ENCODE measurements at places on chromosomes 7 and 10. TPM values are rescaled to one million over a fixed set of nuclear protein-coding genes. Genes with fewer than 3 reads are reported as not detected.
A peak's percentile ranks its signal among the peaks of the same experiment; 100 is the strongest.

DPP6 gene
- 155 TPM for polyA plus RNA-seq

AKR1C1 gene
- polyA plus RNA-seq = 12.1 TPM

KIF11 gene
- polyA plus RNA-seq = 35.8 TPM

CYP3A7 gene
- polyA plus RNA-seq = 0.66 TPM

SLC39A12 gene
- polyA plus RNA-seq = not detected

DNA sequence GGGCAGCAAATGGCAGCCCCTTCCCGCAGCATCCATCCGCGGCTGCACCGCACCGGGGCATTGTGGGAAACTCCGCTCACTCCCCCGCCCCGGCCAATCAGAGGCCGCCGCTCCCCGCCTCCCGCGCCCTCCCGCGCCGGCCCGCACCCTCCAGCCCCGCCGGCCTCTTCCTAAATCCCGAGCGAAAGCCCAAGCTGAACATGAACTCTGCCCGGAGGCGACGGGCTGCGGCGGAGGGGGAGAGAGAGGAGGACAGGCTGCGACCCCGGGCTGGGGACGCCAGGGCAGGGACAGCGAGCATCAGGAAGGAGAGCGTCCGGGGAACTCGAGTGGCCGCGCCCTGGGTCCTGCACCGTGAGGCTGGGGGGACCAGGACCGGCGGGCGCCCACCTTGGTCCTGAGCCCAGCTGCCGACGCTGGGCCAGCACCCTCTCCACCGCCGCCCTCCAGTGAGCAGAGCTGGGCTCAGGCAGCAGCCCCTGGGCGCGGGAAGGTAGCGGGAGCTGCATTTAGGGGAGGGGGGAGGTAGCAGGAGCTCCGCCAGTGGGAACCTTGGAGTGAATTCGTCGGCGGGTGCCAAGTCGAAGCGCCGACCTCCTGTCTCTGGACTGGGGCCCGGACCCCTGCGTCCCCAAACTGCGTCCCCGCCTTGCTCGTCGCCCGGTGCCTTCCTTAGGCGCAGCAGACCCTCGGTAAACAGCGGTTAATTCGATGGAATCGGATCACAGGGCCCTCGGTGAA, at the start of gene DGKI:
DGKI (minus strand) TSS at position 148 of the 741 bp plus-strand sequence.
- DNase-seq = no peak

- DNase-seq = no peak
Observed at GRCh38 chr7:88668591-88668990, 90.9 kb upstream of the ZNF804B start.

DNA sequence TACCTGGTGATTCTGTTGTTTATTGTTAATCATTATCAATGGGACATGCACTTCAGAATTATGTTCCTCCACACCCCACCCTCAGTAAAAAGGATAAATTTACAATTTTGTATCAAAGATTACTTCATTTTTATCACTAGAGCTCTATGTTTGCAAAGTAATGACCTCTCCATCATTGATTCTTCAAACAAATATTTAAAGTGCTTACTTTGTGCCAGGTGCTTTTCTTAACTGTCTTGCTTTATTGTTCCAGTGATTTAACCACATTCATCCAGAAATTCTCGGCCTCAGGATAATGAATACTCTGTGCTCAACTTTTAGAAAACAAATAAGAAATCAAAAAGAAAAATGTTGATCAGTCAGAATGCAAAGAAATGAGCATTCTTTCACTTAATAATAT, 144.9 kb upstream of the FOXP2 start:
- no peak for DNase-seq

- DNase-seq = no peak
Observed at GRCh38 chr10:21355591-21356011, 169.9 kb downstream of the SKIDA1 start.

DNA sequence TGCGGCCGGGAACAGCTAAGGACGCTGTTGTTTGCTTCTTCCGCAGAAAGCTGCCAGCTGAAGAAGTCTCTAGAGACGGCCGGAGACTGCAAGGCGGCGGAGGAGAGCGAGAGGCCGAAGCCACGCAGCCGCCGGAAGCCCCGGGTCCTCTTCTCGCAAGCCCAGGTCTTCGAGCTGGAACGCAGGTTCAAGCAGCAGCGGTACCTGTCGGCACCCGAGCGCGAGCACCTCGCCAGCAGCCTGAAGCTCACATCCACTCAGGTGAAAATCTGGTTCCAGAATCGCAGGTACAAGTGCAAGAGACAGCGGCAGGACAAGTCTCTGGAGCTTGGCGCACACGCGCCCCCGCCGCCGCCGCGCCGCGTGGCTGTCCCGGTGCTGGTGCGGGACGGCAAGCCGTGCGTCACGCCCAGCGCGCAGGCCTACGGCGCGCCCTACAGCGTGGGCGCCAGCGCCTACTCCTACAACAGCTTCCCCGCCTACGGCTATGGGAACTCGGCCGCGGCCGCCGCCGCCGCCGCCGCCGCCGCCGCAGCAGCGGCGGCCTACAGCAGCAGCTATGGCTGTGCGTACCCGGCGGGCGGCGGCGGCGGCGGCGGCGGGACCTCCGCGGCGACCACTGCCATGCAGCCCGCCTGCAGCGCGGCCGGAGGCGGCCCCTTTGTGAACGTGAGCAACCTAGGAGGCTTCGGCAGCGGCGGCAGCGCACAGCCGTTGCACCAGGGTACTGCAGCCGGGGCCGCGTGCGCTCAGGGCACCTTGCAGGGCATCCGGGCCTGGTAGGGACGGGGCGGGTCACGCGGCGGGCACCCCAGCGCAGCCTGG, 2.4 kb downstream of the NKX2-3 start:
- DNase-seq = no peak

- DNase-seq = no peak
Observed at GRCh38 chr7:49228426-49229098, 304.2 kb downstream of the CDC14C start.

- DNase-seq = no peak
Observed at GRCh38 chr7:1458683-1459511, at the start of gene MICALL2. MICALL2 (minus strand) TSS chr7:1459470; CDS start chr7:1459326, 144 bp downstream.

GRCh38 chr10:124106241-124106879, 13.0 kb upstream of the CHST15 start:
- DNase-seq = no peak

- no peak for DNase-seq
Observed at GRCh38 chr10:66828957-66829356, 96.9 kb upstream of the LRRTM3 start.

GRCh38 chr7:27159266-27160144, 3.0 kb upstream of the HOXA7 start:
- no peak for DNase-seq

- DNase-seq = no peak
Observed at GRCh38 chr7:8015100-8015745, 46.6 kb downstream of the GLCCI1 start.

DNA sequence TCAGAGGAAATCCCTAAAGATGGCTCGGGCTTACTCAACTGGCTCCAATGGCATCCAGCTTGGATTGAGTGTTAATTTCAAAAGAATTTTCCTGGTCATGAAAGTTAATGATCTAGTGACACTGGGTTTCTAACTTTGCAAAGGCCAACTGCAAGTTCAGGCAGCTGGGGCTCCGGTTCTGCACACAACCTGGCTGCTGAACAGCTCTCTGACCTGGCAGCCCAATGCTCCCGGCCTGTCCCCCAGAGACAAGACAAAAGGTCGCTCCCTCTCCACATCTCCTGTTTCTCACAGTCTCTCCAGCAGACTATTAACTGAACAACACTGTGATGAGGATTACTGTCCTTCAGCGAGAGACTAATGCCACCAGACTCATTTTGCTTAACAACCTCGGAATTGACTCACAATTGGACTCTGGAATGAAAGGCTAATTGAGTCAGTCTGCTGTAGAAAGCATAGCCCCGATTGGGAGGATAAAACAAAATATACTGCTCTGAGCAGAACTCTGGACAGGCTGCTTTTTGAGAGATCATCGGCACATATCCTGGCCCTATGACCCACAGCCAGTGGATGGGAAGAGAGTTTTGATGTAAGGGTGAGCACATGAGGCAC, 174.5 kb downstream of the GFRA1 start:
- peak; percentile 68 for DNase-seq

Data from left renal pelvis (tissue), 4 donors.